ENCODE measurements at places on chromosomes 5 and 9.

- no peak for DNase-seq
Measured at GRCh38 chr5:53167836-53168235, 58.3 kb upstream of the MOCS2 start.

- DNase-seq = no peak
Measured at GRCh38 chr5:50794812-50795211, 128.4 kb downstream of the PARP8 start.

DNA sequence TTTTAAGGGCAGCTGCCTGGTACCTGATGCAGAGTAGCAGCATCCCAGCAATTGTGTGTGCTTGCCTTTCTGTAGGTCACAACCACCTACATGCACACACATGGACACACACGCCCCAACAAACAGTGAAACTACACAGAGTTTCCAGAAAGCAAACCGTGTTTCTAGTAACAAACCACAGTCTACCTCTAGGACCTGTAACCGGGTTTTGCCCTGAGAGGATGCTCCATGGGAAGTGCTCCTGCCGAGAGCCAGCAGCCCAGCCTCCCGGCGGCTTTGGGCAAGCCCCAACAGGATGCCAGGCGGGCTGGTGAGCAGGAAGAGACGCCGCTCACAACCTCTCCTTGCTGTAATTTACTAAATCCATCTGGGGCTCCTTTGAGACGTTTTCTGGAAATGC lies 4.1 kb upstream of the TCF7 start:
- DNase-seq = no peak

DNA sequence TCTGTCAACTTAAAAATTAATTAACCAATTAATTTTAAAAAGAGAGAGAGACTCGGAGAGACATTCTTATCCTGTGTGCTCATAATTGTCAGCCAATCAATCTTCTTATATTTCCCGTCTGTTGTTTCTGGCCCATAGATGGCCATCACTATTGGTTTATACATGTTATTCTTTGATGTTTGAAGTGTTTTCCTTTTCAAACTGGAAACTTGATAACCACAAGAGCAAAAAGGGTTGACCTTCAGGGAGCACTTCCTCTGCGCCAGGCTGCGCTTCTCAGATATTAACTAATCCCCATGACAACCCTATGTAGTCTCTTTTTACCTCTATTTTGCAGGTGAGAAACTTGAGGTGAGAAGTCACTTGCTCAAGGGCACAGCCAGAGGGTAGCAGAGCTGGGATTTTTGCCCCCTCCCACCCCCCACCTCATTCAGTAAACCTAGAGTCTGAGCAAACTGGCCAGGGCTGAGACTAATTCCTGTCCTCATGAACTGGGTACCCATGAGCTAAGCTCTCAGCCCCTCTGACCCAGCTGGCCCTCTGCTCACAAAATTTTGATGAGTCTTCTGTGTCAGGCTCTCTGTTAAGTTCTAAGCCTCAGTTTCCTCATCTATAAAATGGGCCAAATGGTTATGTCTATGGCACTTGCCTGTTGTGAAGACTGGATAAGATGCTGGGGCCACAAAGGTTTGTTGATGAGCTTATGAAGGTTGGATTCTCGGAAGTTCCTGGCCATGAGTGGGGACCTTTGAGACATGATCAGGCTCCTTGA lies 86.0 kb upstream of the SH3PXD2B start:
- no peak for DNase-seq
